ENCODE measurements at places on chromosomes 5 and 9.

DNA sequence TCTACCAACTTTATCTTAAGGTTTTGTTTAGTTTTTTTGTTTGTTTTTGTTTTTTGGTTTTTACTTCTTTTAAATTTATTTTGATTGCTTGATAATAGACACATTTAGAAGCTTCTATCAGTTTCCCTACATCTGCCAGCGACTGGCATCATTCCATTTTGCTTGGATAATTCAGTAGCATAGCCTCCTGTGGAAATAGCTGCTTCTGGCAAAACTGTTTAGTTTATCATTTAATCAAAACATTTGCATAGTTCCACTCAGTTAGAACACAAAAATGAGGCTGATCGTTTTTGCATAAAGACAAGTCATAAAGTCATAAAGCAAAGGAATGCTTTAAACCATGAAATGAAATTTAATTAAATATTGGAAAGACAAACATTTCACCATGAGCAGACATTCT lies 133.7 kb upstream of the NFIL3 start:
- DNase-seq, result no peak

DNA sequence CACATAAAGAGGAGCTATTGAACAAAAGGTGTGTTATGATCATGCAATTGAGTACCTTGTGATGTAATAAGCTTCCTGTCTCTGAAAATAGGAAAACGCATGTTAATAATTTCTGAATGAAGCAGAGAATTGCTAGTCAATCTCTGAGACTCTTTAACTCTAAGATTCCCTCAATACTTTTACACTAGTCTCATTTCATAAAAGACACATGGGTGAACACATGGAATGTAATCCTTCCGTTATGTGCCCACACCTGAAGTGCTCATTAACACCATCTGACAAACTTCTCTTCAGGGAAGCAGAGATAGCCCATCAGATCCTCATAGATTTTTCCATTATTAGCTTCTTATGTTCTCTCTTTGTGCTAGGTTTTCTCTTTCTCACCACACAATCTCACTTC lies 182.4 kb downstream of the TLR4 start:
- no peak for DNase-seq

GRCh38 chr5:4205398-4205797 lies 609.8 kb downstream of the IRX1 start:
- DNase-seq, result no peak

GRCh38 chr5:58477760-58478376 lies 13.4 kb upstream of the GAPT start:
- no peak for DNase-seq

DNA sequence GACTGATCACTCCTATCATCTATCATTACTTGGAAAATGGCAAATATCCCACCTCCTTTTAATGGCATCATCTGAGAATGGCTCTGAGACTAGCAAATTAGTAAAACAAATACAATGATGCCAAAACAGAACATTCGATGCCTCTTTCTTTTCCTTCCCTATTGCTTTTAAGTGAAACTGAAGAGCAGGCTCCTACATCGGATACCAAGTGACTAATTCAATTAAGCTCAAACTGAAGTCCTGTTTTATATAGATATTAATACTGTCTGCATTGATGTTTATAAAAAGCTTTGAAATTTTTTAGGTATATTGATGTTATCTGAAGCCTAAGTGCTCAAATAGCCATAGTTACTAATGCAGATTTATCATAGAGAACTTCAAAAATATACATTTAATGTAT lies 43.9 kb downstream of the SAXO1 start:
- DNase-seq, result no peak

GRCh38 chr5:78985725-78986223 lies 664 bp upstream of the ARSB start:
- DNase-seq, result no peak

- DNase-seq, result peak; percentile 52
Measured at GRCh38 chr9:87878989-87879511, 3.6 kb upstream of the SPATA31E1 start.

- peak; percentile 96 for DNase-seq
Measured at GRCh38 chr9:116073826-116074225, 79.8 kb upstream of the PAPPA start.

- DNase-seq, result no peak
Measured at GRCh38 chr9:127098916-127099553, 23.4 kb downstream of the ANGPTL2 start.

DNA sequence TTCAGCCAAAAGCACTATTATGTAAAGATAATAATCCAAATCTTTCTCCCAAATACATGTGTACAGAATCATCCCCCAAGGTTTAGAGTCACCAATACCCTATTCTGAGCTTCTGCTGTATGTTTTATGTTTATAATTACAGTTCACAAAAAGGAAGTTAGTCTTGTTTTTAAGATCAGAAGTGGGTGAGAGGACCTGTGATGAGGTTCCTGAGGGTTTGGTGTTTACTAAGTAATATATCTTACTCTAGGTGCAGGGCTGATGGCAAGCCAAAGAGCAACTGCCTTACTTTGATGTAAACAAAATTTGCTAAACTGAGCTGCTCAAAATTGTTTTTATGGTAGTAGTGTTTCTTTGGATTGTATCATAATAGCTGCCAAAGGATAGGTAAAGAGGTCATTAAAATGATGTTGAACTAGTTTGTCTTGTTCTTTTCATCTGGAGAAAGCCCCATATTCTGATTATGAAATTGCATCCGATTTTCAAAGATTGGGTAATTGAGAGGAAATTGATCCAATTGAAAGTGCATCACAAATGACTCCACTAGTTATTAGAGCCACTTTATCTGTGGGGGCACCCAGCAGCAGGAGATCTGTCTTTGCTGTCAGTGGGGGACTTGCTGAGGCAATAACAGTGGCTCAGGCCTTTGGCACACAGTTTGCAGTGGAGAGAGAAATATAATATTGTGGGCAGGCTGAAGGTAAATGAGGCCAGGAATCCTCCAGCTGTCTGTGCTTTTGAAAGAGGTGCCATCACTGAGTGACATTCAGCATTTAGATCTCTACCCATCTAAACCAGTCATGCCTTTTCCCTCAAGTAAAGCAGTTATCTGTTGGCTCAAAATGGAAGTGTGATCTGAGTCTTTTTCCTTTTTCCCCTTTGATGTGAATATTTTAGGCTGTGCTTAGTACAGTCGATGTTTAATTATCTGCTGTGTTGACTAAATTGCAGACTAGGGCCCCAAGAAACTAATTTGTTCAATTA lies 14.1 kb downstream of the TRIM32 start:
- no peak for DNase-seq

GRCh38 chr5:112957036-112957808 lies 19.4 kb upstream of the DCP2 start:
- no peak for DNase-seq

DNA sequence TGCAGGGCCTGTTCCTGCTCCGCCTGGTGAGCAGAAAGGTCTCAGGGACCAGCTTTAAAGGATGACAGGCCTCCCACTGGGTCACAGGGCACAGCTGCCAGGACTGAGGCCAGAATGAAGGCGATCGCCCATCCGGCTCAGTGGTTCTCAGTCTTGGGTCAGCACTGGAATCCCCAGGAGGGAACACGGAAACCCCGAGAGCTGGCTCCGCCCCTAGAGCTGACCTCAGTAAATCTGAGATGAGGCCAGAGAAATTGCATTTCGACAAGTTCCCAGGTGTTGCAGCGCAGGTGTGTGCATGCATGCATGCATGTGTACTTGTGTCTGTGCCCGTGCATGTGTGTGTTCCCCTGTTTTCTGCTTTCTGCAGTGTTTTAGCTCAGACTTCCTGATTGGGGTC lies 47.2 kb upstream of the KCNMB1 start:
- DNase-seq, result no peak

DNA sequence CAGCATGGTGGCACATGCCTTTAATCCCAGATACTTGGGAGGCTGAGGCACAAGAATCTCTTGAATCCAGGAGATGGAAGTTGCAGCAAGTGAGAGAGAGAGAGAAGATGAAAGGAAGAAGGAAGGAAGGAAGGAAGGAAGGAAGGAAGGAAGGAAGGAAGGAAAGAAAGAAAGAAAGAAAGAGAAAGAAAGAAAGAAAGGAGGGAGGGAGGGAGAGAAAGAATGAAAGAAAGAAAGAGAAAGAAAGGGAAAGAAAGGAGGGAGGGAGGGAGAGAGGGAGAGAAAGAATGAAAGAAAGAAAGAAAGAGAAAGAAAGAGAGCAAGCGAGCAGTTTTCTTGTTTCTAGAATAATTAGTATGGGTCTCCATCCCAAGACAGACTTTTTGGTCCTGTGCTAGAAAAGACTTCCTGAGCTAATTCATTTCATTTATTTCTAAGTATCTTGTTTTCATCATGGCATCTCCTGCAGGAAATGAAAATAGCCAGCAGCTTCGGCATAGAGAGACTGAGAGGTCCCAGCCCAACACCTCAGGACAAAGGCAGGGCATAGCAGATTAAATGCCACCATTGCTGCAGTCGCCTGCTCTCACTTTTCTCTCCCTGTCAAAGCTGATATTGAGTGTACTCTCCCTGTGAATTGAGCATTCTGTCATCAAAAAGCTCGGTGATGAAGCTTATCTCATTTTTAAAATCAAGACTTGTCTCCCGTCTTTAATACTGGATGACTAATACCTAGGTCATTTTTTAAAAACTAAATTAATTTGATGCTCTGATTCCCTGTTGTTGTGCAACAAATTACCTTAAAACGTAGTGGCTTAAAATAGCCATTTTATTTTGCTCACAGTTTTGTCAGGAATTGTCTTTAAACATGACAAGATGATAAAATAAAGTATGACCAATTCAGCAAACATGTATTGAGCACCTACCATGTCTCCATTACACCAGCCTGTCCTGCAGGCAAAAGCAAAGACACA lies 91.8 kb upstream of the ADRA1B start:
- peak; percentile 68 for DNase-seq

DNA sequence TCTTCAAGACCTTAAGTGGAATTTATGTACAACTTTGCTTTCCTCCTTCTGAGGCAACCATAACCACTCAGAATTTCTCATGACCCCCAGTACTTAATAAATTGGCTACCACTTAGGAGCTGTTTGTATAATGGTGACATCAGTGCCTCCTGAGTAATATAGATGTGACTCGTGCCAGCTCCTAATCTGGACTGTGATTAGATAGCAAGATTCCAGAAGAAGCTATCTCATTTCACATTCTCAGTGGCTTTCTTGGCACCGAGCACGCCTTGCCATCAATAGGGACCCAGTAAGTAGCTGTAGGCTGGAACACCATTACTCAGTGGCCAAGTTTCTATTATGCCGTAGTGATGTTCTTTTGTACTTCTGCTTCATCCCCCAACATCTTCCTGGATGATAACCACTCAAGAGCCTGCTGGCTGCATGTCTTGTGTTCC lies 228.8 kb downstream of the CD180 start:
- DNase-seq, result no peak

GRCh38 chr5:73122875-73123810 lies 2.8 kb downstream of the TMEM171 start:
- peak; percentile 68 for DNase-seq

GRCh38 chr9:36078051-36078450 lies 41.3 kb downstream of the RECK start:
- no peak for DNase-seq

DNA sequence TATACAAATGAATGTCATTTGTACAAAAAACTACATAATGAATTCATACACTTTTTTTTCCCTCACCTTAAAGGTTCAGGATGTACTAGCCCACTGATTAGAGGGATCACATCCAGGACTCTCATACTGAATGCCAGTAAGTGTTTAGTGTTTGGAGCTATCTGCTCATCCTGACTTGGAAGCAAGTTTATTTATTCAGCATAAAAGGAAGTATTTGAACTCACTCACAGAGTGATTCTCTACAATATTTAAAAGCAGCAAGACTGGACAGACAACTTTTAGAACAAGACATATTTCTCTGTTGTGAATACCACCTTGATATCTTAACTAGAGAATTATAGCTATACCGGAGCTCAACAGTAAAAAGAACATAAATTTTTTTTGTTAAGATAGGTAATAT lies 14.8 kb upstream of the IQGAP2 start:
- no peak for DNase-seq

- DNase-seq, result peak; percentile 17
Measured at GRCh38 chr5:63555874-63556273, 406.4 kb downstream of the HTR1A start.

Measured in mammary epithelial cell (primary cell).